Fibroblast of villous mesenchyme (primary cell): ENCODE measurements at places on chromosomes 4 and X. TPM values are rescaled to one million over a fixed set of nuclear protein-coding genes. Genes with fewer than 3 reads are reported as not detected.

CT45A5 gene
- total RNA-seq = not detected in 2 replicates

PRDX4 gene
- 160 and 216 TPM in 2 replicates for total RNA-seq

NMU gene
- not detected in 2 replicates for total RNA-seq

FAM47A gene
- total RNA-seq = not detected in 2 replicates

PPA2 gene
- total RNA-seq = 84.1 and 103 TPM in 2 replicates

IL2RG gene
- not detected in 2 replicates for total RNA-seq

CLIC2 gene
- total RNA-seq = 1.3 and 2.6 TPM in 2 replicates
